Mesothelial cell of epicardium (in vitro differentiated cells): ENCODE measurements at places on chromosomes 16 and 17. TPM values are rescaled to one million over a fixed set of nuclear protein-coding genes. Genes with fewer than 3 reads are reported as not detected.
A peak's percentile ranks its signal among the peaks of the same experiment; 100 is the strongest.

DNA sequence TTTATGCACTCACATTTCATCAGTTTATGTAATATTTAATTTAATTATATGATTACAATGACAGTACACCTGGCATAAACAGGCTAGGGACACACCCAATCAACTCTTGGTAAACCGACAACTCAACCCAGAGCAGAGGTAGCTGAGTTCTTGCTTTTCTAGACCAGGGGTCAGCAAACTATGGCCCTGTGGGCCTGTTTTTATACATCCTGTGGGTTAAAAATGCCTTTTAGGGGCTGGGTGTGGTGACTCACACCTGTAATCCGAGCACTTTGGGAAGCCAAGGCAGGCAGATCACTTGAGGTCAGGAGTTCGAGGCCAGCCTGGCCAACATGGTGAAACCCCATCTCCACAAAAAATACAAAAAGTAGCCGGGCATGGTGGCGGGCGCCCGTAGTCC, 99.2 kb upstream of the TMEM97 start:
- H3K36me3 ChIP-seq, result peaks cover 3% of the 10 kb centered on the region
- no peak for DNase-seq
- no peaks in the 10 kb centered on the region for H3K27me3 ChIP-seq

- H3K36me3 ChIP-seq, result no peaks in the 10 kb centered on the region
- H3K4me3 ChIP-seq, result no peak overlapping the region
- H3K27ac ChIP-seq, result no peak overlapping the region
- peaks cover 5% of the 10 kb centered on the region for H3K27me3 ChIP-seq
- DNase-seq, result no peak
Measured at GRCh38 chr17:68661265-68662036, 60.3 kb upstream of the FAM20A start.

DNA sequence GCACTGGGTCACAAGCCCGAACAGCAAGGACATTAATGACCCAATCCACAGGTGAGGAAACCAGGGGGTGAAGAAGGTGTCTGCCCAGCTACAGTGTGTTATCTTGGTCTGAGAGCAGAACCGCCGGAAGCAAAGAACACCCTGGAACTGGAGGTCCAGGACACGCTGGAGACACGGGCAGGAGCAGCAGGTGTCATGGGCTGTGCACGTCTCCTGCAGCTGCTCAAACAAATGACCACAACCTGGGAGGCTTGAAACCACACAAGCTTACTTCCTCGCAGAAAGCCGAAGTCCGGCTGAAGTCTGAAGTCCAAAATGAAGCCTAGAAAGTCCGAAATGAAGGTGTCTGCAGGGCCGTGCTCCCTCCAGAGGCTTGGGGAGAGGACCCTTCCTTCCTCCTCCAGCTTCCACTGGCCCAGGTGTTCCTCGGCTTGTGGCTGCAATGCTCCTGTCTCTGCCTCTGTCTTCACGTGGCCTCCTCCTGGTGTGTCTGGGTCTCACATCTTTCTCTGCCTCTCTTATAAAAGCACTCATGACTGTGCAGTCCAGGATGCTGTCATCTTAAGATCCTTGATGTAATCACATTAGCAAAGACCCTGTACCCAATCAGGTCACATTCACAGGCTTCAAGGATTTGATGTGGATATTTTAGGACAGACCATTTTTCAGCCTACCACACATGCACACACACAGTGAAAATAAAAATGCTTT, 351.2 kb downstream of the C16orf95 start:
- no peak overlapping the region for H3K4me3 ChIP-seq
- peaks cover 52% of the 10 kb centered on the region for H3K4me1 ChIP-seq
- H3K36me3 ChIP-seq, result no peaks in the 10 kb centered on the region
- H3K27me3 ChIP-seq, result no peaks in the 10 kb centered on the region

DNA sequence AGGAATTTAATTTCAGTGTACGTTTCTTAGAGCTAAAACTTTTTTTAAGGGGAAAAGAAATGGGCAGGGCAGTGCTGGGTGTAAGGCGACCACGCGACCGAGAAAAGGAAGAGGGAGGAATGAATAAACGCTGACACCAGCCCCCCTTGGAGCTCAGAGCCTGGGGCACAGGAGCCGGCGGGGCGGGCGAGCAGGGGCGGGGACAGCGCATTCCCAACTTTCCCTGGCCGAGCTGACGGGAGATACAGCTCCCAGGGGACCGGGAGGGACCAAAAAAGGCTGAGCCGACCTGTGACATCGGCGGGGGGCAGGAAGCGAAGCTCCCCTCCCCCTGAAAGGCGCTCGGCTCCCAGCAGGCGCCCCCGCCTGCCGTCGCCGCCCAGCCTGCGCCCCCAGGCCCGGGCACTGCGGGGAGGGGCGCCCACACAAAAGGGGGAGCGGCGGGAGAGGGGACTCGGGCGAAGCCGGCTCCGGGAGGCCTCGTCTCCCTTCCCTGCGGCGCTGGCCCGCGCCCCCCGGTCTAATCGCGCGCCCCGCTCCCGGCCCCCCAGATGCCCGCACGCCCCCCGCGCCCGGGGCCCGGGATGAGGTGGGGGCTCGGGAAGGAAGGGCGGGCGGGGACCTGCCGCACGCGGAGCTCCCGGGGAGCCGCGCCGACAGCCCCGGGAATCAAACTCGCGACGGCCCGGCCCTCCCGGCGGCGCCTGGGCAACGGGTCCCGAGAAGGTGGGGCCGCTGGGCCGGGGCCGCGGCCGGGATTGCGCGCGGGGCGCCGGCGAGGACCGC, 622 bp downstream of the CUEDC1 start:
- H3K4me3 ChIP-seq, result peak overlapping the region; percentile 70
- H3K27ac ChIP-seq, result peak overlapping the region; percentile 85
- H3K4me1 ChIP-seq, result peaks cover 62% of the 10 kb centered on the region
- no peaks in the 10 kb centered on the region for H3K36me3 ChIP-seq
- DNase-seq, result peak; percentile 62
- no peaks in the 10 kb centered on the region for H3K27me3 ChIP-seq

DNA sequence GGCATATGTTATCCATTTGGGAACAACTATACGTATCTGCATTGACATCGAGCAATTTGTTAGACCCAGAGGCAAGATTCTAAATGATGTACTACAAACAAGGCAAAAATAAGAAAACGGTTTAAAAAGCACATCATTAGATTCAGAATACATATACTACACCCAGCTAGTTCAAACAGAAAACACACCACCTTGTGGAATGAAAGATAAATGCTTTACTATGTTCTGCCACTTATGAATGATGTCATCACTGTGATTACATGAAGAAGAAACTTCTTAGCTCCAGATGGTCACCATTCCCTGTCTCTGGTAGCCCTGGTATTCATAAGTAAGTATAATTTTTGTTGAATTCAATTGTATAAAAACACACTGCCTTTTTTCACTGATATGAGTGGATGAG, 7.8 kb downstream of the NACA2 start:
- H3K4me1 ChIP-seq, result peaks cover 30% of the 10 kb centered on the region
- H3K4me3 ChIP-seq, result no peak overlapping the region
- no peak for DNase-seq
- H3K27ac ChIP-seq, result no peak overlapping the region
- H3K27me3 ChIP-seq, result peaks cover 2% of the 10 kb centered on the region

DNA sequence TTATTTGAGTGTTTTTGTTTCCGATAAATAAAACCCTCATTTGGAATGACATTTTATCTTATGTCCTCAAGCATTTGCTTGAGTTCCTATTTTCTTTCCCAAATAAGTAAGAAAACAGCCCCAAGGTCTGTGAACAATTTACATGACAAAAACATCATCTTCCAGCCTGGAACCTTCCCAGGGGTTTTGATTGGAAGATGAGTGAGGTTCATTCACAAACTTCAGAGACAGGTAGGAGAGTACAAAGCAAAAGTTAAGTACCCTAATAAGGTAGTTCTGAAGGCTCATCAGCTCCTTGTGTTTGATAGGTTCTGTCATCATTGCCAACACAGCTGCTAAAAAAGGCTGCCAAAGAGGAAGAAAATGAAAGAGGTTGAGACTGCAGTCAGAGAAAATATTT, 772.8 kb downstream of the CDH8 start:
- H3K4me3 ChIP-seq, result no peak overlapping the region
- DNase-seq, result no peak
- H3K27ac ChIP-seq, result no peak overlapping the region
- H3K4me1 ChIP-seq, result no peaks in the 10 kb centered on the region
- peaks cover 4% of the 10 kb centered on the region for H3K27me3 ChIP-seq

GRCh38 chr17:7651665-7652387, 1.1 kb downstream of the ATP1B2 start:
- peak overlapping the region; percentile 66 for H3K4me3 ChIP-seq
- peaks cover 37% of the 10 kb centered on the region for H3K4me1 ChIP-seq
- DNase-seq, result no peak
- H3K27me3 ChIP-seq, result peaks cover 58% of the 10 kb centered on the region
- no peak overlapping the region for H3K27ac ChIP-seq
- H3K36me3 ChIP-seq, result no peaks in the 10 kb centered on the region

Gene ZG16
- 0.11 to 0.20 TPM (median 0.20 TPM) in 3 replicates for total RNA-seq

DNA sequence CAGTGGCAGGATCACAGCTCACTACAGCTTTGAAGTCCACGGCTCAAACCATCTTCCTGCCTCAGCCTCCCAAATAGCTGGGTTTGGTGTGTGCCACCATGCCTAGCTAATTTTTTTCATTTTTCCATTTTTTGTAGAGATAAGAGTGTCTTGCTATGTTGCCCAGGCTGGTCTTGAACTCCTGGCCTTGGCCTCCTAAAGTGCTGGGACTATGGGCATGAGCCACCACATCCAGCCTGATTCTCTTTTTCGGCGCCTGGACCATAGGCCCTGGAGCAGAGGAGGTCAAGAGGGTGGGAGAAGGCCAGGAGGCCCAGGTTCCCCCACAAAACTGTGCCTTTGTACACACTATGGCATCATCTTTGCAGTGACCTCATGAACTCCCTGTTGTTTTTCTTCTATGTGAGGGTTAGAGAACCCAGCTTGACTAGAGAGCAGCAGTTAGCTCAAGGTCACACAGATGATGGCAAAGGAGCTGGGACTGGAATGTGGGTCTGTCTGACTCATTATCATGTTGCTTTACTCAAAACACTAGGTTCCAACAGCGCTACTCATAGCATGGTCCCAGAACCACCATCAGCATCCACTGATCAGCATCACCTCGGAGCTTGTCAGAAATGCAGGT, 16.3 kb downstream of the SCN4A start:
- no peak for DNase-seq
- no peak overlapping the region for H3K27ac ChIP-seq
- H3K4me1 ChIP-seq, result peaks cover 5% of the 10 kb centered on the region
- H3K36me3 ChIP-seq, result no peaks in the 10 kb centered on the region

DNA sequence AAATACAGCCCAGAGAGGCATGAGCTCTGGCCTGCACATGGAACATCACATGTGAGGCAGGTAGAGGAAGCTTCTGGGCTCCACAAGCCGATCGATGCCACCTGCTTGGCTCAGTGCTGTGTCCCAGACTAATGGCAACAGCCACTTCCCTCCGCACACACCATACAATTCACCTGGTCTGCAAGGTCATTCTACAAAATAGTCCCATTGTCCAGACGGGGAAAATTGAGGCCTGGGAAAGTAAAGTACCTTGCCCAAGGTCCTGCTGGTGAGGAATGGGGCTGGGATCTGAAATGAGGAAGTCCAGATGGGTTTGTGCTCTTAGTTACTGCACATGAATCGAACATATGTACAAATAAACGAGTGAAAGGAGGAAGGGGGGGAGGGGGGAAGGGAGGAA, 88.0 kb downstream of the LITAF start:
- peaks cover 23% of the 10 kb centered on the region for H3K4me1 ChIP-seq
- no peaks in the 10 kb centered on the region for H3K27me3 ChIP-seq
- no peak for DNase-seq
- H3K36me3 ChIP-seq, result no peaks in the 10 kb centered on the region

GRCh38 chr17:77667478-77667877, 291.0 kb upstream of the TNRC6C start:
- peaks cover 5% of the 10 kb centered on the region for H3K27me3 ChIP-seq
- no peak overlapping the region for H3K27ac ChIP-seq
- DNase-seq, result no peak
- H3K4me1 ChIP-seq, result peaks cover 3% of the 10 kb centered on the region

DNA sequence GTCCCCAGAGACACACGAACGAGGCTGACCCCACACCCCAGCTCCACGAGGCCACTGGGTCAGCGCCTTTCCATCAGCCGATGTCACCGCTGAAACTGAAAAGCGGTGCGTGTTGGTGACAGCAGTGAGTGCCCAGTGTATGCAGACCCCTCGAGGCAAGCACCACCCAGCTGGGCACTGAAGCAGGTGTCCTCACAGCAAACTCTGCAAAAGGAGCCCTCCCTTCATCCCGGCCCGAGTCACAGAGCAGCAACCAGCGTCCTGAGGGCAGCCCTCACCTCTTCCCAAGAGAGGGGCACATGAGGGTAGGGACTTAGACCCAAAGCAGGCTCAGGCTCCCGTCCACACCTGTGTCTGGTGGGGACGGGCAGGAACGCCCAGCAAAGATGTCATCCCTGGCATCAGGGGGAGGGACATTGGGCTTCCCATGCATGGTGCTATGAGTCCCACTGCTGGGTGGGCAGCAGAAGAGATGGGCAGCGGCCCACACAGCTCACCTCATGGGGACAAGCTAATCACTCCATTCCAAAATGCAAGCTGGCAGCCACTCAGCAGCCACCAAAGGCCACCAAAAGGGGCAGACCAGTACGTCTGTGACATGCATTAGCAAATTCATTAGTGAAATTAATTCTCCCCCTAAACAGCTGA, 49.2 kb downstream of the RBFOX3 start:
- DNase-seq, result no peak
- H3K27me3 ChIP-seq, result peaks cover 60% of the 10 kb centered on the region
- no peak overlapping the region for H3K27ac ChIP-seq
- H3K36me3 ChIP-seq, result no peaks in the 10 kb centered on the region

- no peak overlapping the region for H3K27ac ChIP-seq
- H3K27me3 ChIP-seq, result no peaks in the 10 kb centered on the region
- no peak for DNase-seq
- no peaks in the 10 kb centered on the region for H3K4me1 ChIP-seq
- peaks cover 30% of the 10 kb centered on the region for H3K36me3 ChIP-seq
Measured at GRCh38 chr17:80292521-80292971, 31.9 kb downstream of the RNF213 start.

Gene SLC35G6
- total RNA-seq, result not detected in 3 replicates

Gene COIL
- 22.5 to 23.1 TPM (median 23.0 TPM) in 3 replicates for total RNA-seq

GRCh38 chr16:72850021-72850420, 197.9 kb downstream of the ZFHX3 start:
- no peak overlapping the region for H3K4me3 ChIP-seq
- no peak for DNase-seq
- peaks cover 51% of the 10 kb centered on the region for H3K4me1 ChIP-seq

- no peak overlapping the region for H3K4me3 ChIP-seq
- no peak overlapping the region for H3K27ac ChIP-seq
- no peaks in the 10 kb centered on the region for H3K4me1 ChIP-seq
Measured at GRCh38 chr16:64295466-64295865, 826.4 kb downstream of the CDH11 start.

Gene RNPS1
- 229 to 243 TPM (median 229 TPM) in 3 replicates for total RNA-seq

GRCh38 chr16:49564496-49565229, 191.1 kb downstream of the C16orf78 start:
- H3K27me3 ChIP-seq, result no peaks in the 10 kb centered on the region

Gene SPAG7
- 72.8 to 86.9 TPM (median 72.9 TPM) in 3 replicates for total RNA-seq

GRCh38 chr17:31163091-31163781, 68.5 kb downstream of the NF1 start:
- DNase-seq, result no peak
- no peaks in the 10 kb centered on the region for H3K27me3 ChIP-seq
- H3K36me3 ChIP-seq, result peaks cover 26% of the 10 kb centered on the region
- peaks cover 14% of the 10 kb centered on the region for H3K4me1 ChIP-seq
- H3K4me3 ChIP-seq, result no peak overlapping the region
- no peak overlapping the region for H3K27ac ChIP-seq
